ENCODE measurements at places on chromosomes 5 and 9.

- DNase-seq, result no peak
Measured at GRCh38 chr5:94888674-94889073, 270.2 kb downstream of the SLF1 start.

GRCh38 chr9:94639061-94639998 lies at the start of gene FBP1:
TSS of gene FBP1 (minus strand) at chr9:94639518. CDS start at chr9:94639310, 208 bp downstream.
- peak; percentile 59 for DNase-seq

DNA sequence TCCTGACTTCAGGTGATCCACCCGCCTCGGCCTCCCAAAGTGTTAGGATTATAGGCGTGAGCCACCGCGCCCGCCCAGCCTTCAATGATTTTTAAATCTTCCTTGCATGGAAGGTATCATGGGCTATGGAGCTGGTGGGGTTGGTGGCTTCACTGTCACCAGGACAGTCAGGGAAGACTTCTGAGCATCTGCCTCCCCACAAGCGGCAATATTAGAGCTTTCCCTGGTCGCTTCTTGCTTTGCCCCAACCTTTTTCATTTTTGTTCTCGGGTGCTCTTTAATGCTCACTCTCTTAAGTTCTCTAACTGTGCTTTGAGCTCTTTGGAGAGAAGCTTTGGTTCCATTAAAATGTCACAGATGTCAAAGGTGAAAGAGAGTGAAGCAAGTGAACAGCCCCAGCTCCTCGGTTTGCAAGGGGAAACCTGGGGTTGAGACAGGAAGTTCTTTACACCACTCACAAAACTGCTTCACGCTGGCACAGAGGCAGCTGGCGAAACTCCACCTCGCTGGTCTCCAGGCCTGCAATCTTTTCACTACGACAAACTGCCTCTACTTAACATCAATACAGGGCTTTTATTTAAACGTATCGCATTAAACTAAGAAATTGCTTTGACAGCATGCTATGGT lies 142.5 kb upstream of the RETREG1 start:
- no peak for DNase-seq

GRCh38 chr5:77844373-77844622 lies 68.2 kb upstream of the TBCA start:
- no peak for DNase-seq

- no peak for DNase-seq
Measured at GRCh38 chr5:155651-156410, 35.5 kb upstream of the LRRC14B start.

DNA sequence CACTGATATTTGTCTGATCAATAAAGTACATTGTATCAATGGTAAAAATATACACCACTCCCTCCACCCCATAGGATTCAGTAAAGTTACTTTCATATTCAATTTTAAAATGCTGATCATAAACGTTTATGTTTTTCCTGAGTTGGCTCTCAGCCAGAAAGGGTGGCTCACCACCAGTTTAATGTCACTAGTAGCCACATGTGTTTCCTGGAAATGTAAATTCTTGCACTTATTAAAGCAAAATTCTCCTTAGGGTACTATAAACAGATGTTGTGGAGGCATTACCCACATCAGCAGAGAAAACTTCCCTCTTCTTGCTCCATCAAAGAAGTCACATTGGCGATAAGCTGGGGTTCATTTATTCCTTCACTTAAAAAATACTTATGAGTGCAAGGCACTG lies 210.3 kb downstream of the SREK1 start:
- no peak for DNase-seq

- no peak for DNase-seq
Measured at GRCh38 chr9:82991671-82992070, 71.3 kb downstream of the RASEF start.

DNA sequence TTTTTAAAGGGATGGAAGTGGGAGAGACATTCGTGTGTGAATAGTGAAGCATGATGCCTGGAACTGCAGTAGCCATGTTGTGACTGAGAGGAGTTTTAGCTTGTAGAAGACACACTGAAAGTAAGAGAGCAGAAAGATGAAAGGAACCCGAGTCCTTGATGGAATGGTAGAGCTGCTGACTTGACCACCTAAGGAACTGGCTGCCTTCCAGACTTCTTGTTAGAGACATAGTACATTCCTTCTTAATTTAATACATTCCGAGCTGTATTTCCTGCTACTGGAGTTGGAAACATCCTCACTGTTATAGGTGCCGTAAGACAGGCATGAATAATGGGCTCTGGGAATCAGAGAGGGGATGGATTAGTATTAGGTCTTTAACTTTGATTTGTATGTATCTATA lies 7.4 kb downstream of the CER1 start:
- DNase-seq, result no peak

- DNase-seq, result no peak
Measured at GRCh38 chr5:172943283-172943841, 15.9 kb upstream of the RPL26L1 start.

- DNase-seq, result no peak
Measured at GRCh38 chr5:167269146-167269545, 1022.3 kb upstream of the WWC1 start.

- DNase-seq, result no peak
Measured at GRCh38 chr5:170151097-170151831, 45.6 kb downstream of the FOXI1 start.

DNA sequence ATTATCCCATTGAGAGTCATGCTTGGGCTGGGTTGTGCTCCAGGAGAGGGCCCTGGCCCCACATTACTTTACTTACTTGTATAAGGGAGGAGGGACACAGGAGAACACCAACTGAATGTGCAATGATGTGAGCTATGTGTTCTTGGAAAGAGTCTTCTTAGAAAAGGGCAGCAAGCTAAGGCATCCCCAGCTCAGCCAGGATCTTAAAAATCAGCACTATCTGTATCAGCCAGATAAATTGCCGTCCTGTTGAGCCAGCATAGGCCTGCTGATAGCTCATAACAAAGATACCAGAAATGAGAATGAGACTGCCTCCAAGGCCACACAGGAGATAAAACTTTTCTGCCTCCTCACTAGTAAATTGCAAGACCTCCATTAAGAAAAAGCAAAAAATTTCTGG lies 357.5 kb downstream of the CAAP1 start:
- no peak for DNase-seq

DNA sequence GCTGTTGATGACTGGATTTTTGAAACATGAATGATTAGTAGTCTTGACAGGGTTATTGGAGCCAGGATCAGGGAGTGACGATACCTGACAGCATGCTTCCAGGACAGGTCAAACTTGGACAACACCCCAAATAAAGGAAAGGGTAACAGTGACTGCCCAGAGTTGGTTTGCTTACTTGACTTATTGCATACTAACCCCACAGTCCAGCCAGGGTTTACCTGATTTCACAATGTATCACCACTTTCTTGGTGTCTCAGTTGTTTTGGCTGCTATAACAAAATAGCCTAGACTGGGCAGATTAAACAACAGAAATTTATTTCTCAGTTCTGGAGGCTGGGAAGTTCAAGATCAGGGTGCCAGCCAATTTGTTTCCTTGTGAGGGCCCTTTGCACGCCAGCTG lies 301.0 kb upstream of the VLDLR start:
- no peak for DNase-seq

DNA sequence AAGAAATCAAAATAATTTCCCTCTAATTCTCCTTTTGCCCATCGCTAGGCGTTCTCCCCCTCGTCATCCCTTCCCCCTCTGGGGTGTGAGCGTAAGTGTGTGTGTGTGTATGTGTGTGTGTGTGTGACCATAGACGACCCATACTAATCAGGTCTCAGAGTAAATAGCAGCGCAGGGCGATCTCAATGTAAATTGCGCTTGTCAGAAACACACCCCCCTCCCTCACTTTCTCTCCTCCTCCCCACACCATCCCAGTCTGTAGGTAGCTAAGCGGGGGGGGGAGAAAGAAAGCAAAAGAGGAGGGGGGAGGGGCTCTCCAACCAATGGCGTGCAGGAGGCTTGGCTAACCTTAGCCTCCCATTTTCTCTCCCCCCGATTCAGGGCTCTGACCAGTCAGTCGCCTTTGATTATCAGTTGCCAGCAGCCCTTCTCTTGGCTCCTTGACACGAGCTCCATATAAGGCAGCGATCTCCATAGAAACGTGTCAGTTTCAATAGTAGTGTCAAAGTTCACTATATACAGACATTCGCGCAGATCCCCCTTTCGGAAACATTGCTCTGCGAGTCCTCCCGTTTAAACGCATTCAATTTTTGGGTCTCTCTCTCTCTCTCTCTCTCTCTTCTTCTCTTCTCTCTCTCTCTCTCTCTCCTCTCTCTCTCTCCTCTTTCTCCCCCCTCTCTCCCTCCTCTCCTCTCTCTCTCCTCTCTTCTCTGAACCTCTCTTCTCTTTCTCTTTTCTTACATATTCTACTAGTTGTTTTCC lies at the start of gene NR2F1:
Gene NR2F1 (plus strand): TSS at position 546 of the 762 bp plus-strand sequence. CDS start 1,802 bp downstream, outside the sequence.
- DNase-seq, result no peak

- DNase-seq, result no peak
Measured at GRCh38 chr5:134576386-134577021, 51.0 kb downstream of the JADE2 start.

GRCh38 chr5:150765799-150766169 lies 7.0 kb upstream of the DCTN4 start:
- no peak for DNase-seq

GRCh38 chr5:132408456-132408855 lies 38.9 kb downstream of the SLC22A5 start:
- no peak for DNase-seq
